ENCODE measurements at places on chromosomes 7 and 10.

DNA sequence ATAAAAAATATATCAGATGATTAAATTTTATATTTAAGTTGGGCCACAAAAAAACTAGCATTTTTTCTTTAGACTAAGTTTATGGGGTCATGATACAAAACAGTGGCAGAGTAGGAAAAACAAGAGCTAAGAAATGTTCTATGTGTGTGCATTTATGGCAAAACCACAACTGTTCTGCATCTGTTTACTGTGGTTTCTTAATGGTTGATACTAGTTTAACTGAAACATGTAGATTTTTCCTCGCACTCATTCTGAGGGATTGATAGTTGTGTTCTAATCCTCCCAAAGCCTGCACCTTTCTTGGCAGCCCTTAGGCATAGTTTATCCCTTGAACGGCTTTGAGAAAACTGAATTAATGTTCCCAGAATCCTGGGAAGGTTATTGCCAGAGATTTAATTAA, 66.6 kb upstream of the PHYHIPL start:
- DNase-seq = no peak

DNA sequence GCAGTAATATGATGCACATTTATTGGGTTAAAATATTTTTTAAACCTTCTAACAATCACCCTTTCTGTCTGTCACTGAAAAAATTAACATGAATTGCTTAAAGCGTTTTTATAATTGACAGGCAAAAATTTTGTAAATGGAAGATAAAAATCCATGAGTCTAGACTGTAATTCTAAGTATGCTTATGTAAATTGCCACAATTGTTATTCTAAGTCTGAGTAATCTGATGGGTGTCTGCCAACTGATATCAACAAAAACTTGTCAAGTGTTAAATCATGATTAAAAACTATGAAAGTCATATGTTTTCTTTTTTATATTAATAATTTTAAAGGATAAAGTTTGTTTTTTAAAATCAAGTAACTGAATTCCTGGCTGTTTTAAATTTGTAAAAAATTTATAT, 208.2 kb downstream of the CDK14 start:
- DNase-seq = no peak

DNA sequence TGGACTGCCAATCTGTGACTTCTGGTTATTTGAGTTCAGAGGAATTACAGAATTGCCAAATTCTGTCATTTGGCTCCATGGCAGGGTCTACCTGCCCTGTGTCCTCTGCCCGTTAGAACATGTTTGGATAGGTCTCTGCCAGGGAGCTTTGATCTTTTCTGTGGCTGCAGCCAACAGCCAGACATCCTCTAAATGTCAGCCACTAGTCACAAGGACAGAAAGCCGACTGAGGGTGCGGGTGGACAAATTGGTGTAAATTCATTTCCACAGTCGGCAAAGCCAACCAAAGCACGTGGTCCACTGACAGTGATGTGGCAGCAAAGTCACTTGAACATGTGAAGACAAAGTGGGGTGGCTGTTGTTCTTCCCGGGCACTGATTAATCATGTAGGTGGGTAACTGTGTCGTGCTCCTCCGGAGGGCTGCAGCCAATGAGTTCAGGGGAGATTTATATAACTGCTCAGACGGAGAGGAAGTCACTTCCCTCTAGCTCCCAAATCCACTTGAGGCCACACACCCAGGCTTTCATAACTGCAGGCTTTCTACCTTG, 26.7 kb upstream of the CAMK1D start:
- DNase-seq = no peak

DNA sequence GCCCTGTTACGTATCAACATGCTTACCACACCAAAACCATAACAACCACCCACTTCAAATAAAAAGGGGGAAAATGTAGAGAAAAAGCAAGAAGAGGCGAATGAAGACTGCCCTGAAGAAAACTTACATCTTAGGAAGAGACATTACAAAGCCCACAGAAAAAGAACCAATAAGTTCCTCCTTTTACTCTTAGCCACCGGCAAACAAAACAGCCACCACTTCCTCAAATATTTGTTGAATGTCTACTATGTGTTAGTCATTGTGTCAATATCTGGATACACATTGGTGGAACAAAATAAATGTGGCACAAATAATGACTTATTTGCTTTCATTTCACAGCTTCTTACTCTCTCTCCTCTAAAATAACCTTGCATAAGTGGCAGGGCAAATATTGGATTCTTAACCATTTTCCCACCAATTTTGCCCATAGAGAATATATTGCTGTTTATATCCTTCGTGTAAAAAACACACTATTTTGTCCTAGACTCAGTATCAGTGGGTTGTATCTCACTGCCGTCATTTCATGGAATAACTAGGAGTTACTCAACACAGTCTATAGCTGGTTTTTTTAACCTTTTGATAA, 106.8 kb downstream of the ANK3 start:
- DNase-seq = no peak

DNA sequence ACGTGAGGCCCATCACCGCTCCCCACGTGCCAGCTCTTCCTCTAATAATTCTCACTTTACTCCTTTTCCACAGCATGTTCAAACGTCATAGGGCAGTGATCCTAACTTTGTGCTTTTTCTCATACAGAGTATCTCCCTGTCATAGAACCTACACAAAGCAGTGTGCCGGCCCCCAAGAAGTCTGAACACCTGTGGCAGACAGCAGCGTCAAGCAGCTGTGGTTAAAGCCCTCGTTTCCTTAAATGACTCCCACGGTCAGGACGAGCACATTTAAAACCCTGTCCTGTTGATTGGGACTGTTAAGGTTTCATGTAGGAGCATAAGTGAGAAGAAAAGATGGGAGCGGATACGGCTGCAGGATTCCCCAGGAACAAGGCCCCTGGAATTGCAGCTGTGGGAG, 267.2 kb downstream of the DIP2C start:
- no peak for DNase-seq

DNA sequence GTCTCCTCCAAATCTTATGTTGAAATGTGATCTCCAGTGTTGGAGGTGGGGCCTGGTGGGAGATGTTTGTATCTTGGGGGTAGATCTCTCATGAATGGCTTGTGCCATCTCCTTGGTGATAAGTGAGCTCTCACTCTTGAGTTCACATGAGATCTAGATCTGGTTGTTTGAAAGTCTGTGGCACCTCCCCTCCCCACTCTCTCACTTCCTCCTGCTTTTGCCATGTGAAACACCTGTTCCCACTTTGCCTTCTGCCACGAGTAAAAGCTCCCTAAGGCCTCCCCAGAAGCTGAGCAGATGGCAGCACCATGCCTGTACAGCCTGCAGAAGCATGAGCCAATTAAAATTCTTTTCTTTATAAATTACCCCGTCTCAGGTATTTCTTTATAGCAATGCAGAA, 23.5 kb downstream of the TMEM229A start:
- no peak for DNase-seq

DNA sequence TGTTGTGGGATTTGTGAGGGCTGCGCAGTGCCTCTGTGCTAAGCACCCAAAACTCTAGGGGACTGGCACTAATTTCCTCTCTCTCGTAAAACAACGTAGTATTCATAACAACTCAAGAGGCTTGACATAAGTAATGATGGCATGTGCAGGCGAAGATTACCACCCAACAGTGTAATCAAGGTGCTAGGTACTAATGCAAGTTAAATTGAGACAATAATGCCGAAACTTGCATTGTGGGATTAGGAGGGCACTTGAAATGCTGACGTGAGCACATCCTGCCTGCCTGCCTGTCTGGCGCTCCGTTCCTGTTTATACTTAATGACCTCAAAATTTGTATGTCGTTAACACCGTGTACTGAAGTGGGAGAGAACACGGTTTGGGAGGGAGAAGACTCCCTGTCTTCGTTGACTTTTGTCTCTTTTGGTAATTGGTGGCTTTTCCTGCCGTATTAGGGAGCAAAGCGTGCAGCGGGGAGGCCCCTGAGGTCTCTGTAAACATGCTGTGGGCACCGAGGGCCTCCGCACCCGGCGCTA, 139.0 kb downstream of the MGMT start:
- no peak for DNase-seq

DNA sequence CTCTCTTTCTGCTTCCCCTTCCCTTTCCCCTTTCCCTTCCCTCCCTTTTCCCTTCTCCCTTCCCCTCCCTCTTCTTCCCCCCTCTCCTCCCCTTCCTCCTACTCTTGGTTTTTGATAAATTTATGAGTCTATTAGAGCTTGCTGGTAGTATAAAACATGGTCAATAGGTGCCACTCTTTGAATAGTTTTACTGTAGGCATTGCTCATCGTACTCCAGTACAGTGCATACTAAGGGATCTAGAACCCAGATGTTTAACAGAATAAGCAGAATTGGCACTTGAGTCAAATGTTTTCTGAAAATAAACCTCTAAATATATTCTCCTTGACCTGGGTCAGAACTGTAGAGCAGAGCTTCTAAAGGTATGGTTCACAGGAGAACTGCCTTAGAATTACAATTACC, 126.7 kb downstream of the SORCS3 start:
- DNase-seq = no peak

GRCh38 chr10:5079306-5079830, 14.8 kb upstream of the AKR1C3 start:
- DNase-seq = no peak

- no peak for DNase-seq
Measured at GRCh38 chr7:150595361-150595760, 28.2 kb downstream of the GIMAP4 start.

DNA sequence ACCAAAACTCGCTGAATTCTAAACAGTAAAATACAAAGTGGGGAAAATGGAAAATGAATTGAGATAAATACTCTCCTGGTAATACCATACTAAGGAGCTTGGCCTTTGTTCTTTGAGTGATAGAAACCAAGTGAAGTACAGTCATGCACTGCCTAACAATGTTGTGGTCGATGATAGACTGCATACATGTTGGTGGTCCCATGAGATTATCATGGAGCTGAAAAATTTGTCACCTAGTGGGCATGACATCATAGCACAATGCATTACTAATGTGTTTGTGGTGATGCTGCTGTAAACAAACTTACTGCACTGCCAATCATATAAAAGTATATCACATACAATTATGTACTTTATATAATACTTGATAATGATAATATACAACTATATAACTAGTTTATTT, 419.1 kb downstream of the ARL4A start:
- DNase-seq = no peak

GRCh38 chr10:87659571-87660483, at the start of gene PAPSS2:
Gene PAPSS2, plus strand, starts transcription at chr10:87659878. Its CDS starts 104 bp downstream, at chr10:87659982.
- DNase-seq = no peak

DNA sequence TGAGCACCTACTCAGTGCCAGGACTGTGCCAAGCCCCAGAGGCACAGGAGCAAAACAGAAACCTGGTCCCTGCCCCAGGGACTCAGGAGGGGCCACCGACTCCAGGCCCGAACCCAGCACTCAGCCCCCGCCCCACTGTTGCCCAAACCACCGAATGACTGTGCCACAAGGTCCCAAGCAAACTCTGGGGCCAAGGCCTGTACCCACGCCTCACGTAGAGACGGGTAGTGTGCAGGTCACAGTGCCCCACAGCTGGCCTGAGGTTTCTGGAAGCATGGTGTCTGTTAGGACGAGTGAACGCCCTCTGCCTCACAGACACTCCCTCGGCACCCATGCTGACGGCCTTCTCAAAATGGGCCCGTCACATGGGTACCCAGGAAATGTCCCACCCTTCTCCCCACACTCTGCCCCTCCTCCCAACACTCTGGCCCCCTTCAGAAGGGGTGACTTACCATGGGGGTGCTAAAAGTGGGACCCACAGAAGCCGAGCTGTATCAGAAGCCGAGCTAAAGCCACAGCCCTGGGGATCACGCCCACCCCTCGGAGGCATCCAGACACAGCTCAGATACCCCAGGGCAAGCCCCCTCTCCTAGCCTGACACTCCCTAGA, 44.2 kb downstream of the CTBP2 start:
- DNase-seq = no peak

DNA sequence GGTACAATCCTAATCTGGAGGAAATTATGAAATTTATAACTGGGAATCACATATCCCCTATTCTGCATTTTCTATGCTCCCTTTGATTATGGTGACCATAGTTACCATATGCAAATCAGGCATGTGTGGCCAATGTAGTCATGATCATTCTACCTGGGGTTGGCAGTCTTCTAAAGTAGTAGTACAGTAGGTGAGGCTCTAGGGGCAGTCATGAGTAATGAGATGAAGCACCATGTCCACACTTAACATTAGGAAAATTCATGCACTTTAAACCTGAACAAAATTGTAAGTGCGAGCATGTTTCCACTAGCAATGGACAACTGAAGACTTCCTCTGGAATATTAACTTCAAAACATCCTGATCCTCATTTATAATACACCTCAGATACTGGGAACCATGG, 545.9 kb downstream of the SUGCT start:
- DNase-seq = no peak

DNA sequence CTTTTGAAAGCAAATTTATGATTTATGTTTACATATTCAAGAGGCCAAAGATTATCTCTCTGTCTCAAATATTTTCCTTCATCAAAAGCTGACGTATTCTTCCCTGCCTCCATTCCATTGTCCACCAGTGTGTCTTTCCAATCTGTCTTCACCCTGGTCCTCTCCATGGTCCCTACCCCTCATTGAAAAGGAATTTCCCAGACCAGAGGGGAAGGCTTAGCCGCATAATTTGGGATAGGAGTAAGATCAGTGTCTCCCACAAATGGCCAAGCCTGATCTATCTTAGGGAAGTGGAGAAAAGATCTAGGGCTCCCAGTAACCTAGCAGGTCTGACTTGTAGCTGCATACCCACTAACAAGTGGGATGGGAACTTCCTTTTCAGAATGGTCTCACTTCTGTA, 46.3 kb upstream of the ZNF800 start:
- DNase-seq = no peak

GRCh38 chr7:36075561-36075960, 77.5 kb upstream of the EEPD1 start:
- no peak for DNase-seq

- no peak for DNase-seq
Measured at GRCh38 chr10:98370831-98371820, 43.9 kb downstream of the PYROXD2 start.

DNA sequence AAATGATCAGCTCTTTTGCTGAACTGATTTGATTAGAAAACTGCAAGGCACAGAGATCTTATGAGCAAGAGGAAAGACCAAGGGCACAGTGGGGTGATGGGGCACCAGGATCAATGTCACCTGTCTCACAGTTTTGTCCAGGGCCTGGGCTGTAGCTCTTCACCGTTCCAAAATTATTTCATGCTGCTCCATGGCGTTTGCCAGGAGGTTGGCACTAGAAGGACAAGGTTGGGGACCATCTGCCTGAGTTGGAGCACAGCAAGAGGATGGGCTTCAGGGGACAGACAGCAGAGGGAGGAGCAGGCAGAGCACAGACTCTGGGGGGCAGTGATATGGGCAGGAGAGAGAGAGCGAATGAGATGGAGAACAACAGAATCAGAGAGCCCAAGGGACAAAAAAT, 17.5 kb upstream of the FRA10AC1 start:
- DNase-seq = no peak

DNA sequence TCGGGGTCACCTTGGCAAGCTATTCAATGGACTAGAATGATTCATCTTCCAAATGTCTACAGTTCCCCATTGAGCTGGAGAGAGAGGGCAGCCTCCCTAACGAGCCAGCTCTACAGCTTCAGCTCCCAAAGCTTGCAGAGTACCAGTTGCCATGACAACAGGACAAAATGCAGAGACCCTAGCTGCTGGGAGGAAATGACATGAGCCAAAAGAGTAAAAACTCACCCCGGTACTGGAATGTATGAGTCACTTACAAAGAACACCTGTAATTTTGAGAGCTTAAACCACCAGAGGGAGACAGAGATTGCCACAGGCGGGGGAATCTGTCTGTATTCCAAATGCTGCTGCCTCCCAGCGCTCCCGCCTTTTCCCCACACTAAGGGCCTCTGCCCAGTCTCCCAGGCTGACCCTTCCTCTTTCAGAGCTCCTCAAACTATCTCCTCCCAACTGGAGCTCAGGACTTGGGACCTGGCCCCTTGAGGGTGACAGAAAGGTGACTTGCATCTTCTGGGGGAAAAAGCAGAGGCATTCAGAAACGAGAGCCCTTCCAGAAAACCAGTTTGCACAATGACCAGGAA, 95.5 kb downstream of the CUL2 start:
- no peak for DNase-seq

Measured in activated T-helper 1 cell treated with anti-CD3 and anti-CD28 coated beads, Interleukin-2, amount 50 U/mL, for 16 hours (primary cell).